ENCODE measurements at places on chromosomes 12 and 14.

- DNase-seq: peak; percentile 19
These were observed 1.4 kb upstream of the DNAJC14 start for GRCh38 chr12:55830601-55831446.

DNA sequence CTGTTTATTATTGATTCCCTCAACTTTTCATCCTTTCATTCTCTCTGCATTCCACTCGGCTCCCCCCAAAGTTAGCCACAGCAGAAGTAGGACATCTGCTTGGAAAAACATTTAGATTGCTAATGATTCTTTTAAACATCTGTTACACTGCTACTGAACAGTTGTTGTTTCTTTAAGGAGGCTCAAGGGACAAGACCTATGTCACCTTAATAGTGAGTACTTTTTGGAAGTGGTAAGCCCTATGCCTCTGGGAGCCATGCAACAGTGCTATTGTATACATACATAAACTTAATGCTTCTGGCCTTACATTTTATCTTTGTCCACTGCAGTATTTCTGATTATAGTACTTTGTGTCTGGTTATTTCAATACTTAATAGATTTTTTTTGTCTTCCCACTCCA lies 628.2 kb upstream of the FOXG1 start:
- DNase-seq: no peak

DNA sequence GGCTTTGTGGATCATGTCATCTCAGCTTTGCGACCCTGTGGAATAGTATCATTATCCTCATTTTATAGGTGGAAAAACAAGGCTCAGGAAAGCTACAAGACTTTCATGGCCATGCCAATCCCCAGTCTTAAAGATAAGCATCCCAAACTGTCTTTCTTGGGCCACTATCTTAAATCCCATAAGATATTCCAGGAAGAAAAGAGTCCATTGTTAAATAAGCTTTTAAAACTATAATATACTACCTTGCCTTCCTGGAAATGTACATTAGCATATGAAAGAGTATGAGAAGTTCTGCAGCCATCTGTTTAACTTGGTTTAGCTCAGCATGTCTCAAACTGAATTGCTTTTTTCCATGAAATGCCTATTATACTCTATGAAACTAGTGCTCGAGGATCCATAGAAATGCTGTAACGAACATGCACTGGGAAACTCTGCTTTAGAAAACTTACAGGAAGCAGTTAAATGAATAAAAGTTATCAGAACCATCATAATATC lies 77.1 kb downstream of the B4GALNT3 start:
- DNase-seq: no peak

DNA sequence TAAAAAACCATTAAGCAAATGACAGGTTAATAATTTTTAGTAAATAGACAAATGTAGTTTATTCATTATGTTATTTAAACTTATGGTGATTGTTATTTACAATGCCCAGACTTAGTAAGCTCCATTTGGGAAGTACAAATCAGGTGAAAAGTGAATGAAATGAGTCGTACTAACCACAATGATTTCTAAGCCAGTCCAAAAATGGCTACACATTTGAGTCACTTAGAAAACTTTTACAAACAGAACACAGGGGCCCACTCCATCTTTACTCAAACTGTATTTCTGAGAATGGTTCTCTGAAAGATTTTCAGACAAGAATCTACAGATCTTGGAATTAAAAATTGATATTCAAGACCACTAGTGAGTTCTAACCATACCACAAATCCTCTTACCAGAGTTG lies 653.3 kb upstream of the MIS18BP1 start:
- DNase-seq: no peak

GRCh38 chr14:69260861-69261564 lies 1.1 kb downstream of the GALNT16 start:
- no peak for DNase-seq

GRCh38 chr14:63245893-63246292 lies 41.6 kb downstream of the RHOJ start:
- no peak for DNase-seq

DNA sequence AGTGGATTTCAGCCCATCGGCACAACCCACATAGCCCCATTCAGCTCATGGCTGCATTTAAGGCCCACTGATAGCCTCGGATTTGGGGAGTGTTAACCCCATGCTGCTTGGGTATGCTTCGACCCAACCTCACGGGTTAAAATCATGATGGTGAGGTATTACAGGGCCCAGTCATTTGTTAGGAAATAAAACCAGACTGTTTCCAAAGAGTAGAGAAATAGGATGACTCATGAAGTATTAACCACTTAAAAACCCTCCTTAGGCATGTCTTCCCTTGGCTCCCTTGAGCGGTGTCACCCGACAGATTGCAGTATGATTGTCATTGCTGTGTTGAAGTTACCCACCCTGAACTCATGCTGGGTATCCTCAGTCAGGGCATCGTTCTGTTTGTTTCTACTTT lies 289.1 kb downstream of the CACNA1C start:
- DNase-seq: no peak

DNA sequence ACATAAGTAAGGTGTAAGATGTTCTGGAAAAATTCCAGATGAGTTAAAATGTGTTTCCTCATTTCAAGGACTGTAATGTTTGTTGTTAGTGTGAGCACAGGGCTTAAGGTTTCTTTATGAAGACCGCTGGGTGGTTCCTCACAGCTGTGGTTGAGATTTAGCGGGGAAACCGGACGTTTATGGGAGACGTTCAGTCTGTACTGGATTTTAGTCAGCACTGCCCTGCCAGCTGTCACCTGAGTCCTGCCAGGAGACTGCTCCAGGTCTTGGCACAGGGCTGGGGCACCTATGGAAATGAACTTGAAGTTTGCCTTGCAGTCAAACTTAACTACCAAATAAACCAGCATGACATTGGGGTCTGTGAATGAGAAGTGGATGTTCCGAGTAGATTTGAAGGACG lies 555.2 kb downstream of the DIO2 start:
- no peak for DNase-seq

- no peak for DNase-seq
These were observed 132.9 kb downstream of the DICER1 start for GRCh38 chr14:95024380-95024779.

DNA sequence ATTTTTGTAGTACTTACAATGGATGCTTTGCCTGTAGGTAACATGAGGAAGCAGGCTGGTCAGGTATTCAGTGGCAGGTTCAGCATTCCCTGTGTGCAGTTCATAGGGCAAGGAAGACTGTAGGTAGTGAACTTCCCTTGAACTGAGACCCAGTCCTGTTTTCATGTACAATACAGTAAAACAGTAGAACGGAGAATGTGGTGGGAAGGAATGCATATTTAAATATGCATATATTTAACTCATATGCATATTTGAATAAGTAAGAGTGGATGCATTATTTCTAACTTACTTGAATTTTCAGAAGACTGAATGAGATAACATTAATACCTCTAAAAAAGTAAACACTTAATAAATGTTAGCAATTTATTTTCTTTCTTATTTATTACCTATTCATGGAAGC lies 147.6 kb upstream of the FLRT2 start:
- no peak for DNase-seq

- no peak for DNase-seq
These were observed 571.4 kb upstream of the ATP2B1 start for GRCh38 chr12:90280033-90280432.

DNA sequence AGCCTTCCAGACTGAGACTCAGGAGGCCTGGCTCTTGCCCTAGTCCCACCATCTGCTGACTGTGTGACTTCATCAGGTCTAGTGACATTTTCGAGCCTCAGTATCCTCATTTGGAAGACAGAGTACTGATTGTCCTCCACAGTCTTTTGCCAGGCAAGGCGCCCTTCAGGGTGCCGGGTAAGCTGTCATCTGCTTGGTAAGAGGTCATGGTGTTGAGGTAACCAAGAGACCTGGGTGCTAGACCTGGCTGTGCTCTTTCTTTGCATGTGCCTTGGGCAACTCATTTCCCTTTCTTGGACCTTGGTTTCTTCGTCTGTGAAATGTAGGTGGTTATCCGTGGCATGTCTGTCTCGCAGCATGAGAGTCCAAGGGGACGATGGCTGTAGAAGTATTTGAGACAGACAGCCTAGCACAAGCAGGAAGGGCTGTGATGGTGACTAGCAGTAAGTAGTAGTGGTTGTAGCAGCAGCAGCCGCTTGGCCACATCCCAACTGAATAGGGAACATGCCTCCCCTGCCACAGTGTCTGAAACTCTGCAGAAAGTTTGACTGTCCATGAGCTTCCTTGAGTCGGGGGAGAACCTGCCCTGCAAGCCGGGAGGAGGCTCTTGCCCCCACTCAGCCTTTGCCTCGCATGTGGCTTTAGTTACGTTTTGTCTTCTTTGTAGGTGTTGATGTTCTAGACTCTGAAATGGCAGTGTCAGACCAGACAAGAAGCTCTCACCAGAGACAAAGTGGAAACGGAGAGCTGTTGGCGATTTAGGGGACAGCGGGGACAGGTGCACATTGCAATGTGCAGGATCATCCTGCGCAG lies 40.3 kb downstream of the EVL start:
- DNase-seq: no peak

- no peak for DNase-seq
These were observed 86.7 kb downstream of the CALM1 start for GRCh38 chr14:90483571-90483974.

DNA sequence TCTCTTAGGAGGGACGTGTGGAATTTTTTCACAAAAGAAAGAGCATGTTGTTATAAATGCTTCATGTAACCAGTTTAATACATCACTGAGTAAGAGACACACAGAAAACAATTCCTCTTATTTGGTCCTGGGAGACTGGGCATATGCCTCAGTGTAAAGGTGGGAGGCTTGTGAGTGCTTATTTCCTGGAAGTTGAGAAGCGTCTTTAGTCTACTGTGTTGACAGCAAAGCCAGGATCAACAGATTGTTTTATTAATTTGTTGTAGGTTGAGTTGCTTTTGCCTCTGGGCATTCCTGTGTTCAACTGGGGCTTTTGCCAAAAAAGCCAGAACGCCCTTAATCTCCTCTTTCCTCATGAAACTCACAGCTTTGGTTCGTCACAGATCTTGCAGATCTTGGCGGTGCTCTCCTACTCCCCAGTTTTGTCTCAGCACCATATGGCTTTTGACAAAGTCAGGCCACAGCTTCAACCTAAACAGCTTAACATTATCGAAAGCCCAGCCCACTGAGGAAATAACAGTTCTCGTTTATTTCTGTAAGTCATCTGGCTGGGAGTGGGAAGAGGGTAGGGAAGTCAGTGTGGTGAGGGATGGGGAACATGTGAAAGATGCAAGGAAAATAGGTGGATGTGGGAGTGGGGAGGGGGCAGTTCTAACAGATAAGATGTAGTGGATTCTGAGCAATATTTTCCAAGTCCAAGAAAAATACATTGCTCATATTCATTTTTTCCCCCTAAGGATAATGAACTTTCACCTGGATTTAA lies 227.2 kb downstream of the DACT1 start:
- no peak for DNase-seq

DNA sequence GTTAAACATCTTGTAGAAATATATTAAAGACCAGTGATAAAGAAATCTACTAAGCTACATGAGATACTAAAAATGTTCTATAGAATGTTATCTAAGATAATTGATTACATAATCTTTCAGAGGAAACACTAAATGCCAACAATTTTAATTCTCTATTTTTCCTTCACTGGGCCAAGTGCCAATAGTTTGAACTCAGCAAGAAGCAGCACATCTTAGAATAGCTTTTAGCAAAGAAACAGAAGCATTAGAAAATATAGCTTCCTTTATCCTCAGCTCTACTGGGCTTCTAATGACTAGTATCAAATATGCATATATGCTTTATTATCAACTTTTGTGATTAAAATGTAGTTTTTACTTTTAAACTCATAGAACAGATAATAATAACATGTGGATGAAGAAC lies 461.4 kb upstream of the USP15 start:
- no peak for DNase-seq

DNA sequence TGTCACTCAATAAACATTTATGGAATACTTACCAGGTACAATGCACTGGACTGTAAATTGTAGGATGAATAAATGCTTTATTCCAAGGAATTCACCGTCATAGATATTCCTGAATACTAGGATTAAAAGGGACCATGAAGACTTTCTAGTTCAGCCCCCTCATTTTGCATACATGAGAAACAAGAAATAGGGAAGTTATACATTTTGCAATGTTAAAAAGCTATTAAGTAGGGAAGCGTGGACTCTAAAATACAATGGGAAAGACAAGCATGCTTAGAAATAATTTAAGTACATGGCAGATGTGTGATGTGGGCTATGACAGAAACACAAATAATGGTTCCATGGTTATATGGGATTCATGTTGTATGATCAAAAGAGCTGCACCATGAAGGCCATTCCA lies 89.4 kb upstream of the SYT10 start:
- no peak for DNase-seq

GRCh38 chr12:3493043-3493858 lies 2.2 kb downstream of the PRMT8 start:
- no peak for DNase-seq

DNA sequence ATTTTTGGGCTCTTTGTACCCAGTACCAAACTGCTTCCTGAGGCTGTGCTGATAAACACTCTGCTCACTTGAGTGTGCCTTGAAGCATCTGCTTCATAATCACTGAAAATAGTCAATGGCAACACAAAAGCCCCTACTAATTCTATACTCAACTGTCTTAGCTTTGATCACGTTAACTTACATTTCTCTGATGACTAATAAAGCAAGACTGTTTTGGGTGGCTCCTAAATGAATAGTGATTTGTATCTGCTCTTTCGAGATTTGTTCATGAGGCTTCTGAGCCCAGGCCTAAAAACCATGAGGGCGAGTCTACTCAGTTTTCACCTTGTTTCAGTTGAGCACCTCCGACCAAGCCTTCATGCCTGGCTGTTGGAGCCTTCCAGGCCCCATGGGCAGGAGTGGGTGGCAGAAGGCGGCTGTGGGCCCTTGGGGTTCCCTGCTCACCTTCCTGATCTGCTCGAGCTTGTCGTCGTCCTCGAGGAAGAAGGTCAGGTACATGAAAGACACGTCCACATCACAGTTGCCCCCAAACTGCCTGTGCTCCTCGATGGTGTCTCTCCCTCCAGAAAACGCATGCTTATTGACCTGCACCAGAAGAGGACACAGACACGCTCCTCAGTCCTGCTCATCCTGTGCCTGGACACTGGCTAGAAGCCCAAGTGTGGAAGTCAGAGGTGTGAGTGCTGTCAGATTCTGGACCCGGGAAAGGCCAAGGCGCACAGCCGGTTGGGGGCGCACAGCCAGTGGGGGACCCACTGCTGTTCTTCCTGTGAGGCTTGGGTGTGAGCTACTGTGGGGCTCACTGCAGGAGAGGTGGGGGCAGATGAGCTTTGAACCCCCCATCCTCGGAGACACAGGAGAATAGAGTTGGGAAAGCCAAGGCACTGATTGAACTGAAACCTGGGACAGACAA lies 13.7 kb downstream of the SLC25A47 start:
- DNase-seq: no peak
